T-helper 22 cell (primary cell): ENCODE measurements at places on chromosomes 16 and 17.

DNA sequence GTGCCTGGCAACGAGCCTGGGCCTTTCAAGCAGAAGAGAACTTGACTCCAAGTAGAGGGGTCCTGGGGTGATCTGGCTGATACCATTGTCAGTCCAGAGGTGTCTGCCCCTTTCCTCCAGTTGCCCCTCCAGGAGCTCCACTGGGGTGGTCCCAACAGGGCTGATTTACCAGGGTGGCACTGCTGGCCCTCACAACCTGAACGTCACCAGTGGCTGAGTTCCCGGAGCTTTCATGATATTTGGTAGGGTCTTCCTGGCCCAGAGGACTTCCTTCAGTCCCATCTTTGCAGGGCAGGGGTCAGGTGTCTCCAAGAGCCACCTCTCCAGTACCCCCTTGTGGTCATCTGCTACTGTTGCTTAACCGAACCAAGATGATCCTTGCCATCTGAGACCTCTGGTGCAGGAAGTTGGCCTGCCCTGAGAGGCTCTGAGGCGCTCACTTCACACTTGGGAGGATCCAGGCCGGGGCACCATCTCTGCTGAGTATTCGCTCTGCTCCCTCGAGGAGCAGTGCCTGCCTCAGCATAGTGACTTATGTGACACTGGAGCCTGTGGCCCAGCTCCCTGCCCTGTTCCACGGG is 3.5 kb downstream of the LIMD2 start:
- no peak for DNase-seq

GRCh38 chr17:30297715-30298114 is 6.0 kb upstream of the BLMH start:
- no peak for DNase-seq

- no peak for DNase-seq
These were observed 42.5 kb upstream of the BCO1 start for GRCh38 chr16:81195885-81196534.

- DNase-seq: no peak
These were observed 1.3 kb downstream of the MT1X start for GRCh38 chr16:56683424-56684172.

DNA sequence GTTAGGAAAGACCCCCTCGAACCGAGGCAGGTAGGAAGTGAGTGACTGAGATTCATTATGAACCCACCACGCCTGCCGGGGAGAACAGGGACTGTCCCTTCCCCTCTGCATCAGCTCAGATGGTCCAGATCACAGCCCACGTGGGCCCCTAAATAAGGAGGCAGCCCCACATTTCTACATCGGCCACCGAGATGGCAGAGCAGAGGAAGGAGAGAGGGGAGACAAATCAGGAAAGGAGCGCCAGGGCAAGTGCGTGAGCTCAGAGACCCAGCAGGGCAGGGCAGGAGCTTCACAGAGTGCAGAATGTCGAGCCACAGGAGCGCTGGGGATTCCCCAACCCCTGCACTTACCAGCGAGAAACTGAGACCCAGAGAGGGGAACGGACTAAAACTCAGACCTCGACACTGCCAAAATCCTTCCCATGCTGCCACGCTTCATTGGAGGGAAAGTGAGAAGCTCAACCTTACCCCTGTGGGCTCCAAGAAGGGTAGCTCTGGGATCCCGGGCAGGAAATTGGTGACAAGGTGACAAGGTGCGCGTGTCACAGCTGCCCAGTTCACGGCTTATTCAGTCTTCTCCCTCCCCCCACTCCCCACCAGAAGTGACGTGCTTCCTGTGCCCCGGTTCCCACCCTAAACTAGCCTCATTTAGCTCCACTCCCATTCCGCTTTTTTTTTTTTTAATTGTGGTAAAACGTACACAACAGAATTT is at the start of gene ICAM2:
Gene ICAM2, minus strand, starts transcription at position 578 of the 711 bp plus-strand sequence. CDS start 13,942 bp downstream, outside the sequence.
- peak; percentile 95 for DNase-seq

- no peak for DNase-seq
These were observed 49.8 kb downstream of the NFAT5 start for GRCh38 chr16:69615528-69615927.

GRCh38 chr16:22321340-22322001 is 24.3 kb downstream of the POLR3E start:
- DNase-seq: peak; percentile 41

DNA sequence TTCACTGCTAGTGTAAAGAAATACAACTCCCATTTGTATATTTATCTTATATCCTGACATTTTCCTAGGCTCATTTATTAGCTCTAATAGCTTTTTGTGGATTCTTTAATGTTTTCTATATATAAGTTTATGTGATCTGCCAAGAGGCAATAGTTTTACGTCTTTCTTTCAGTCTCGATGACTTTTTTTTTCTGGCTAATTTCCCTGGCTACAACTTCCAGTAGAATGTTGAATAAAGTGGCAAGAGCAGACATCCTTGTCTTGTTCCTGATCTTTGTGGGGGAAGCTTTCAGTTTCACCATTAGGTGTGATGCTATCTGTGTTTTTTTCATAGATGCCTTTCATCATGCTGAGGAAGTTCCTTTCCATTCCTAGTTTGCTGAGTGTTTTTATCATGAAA is 43.9 kb upstream of the ABCA3 start:
- DNase-seq: no peak

DNA sequence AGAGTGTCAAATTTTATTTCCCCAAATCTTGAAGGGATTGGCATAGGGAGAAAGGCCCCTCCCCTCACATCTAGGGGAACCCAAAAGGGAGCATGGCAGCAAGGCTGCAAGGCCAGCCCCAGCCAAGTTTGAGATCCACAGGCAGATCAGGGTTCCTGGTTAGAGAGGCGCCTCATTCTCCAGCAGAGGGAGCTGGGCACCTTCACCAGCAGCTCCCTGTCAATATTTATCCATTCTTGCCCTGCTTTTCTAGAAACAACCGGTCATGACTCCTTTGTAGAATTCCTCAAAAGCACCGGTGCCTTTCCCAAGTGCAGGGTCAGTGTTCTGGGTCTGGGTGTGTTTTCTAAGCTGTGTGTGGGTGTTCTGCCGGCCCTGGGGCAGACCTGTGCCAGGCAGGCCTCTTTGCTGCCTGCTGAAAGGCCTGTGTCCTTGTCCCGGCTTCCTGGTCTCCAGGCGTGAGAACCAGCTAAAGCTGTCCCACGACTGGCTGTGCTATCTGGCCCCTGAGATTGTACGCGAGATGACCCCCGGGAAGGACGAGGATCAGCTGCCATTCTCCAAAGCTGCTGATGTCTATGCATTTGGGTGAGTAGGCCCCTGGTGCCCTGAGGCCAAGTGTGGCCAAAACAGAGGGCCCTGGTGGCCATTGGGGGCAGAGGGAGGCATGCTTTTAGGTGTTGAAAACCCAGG is 21.2 kb upstream of the LGALS9 start:
- DNase-seq: no peak

DNA sequence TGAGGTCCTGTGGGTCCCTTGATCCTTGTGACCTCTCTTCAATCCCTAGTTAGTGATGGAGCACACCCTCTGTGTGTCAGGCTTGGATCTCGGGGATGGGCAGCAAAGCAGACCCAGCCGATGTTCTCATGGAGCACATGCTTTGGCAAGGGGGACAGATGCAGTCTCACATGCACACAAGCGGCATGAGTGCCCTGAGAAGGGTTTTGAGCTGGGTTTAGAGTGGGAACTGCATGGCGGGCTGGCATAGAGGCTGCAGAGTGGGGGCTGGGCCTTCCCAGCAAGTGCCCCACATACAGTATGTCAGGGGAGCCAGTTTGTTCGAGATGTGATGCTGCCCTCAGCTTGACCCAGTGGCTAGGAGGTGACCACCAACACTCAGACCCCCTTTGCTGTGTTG is 41.6 kb downstream of the B9D1 start:
- DNase-seq: no peak

DNA sequence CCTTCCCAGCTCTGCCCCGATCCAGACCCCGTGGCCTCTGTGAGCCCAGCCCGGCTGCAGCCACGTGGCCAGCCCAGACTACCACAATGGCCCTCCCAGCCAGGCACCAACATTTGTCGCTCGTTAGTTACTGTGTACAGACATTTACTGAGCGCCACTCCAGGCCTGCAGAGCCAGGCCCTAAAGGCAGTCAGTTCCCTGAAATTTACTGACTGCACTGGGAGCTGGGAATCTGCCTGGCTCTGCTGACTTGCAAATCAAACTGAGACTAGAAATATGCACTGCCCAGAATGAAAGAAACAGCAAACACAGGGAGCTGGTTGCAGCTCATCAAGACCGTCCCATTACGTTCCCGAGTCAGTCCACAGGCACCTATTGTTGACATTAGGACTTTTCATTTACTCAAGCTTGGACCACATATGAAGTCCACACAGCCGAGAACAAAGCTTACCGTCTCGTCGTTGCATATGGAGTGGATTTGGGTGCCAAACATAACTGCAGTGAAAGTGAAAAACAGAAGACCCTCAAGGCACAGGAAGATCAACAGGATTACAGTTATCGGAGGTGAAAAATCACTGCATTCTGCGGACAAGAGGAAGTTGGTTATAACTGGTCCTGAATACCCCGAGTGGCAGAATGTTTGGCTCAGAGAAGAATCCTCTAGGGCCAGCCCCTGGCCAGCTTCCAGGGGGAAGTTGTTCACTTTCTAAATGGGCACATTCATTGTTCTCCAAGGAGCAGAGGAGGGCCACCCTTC is 34.5 kb downstream of the ZDHHC7 start:
- no peak for DNase-seq

DNA sequence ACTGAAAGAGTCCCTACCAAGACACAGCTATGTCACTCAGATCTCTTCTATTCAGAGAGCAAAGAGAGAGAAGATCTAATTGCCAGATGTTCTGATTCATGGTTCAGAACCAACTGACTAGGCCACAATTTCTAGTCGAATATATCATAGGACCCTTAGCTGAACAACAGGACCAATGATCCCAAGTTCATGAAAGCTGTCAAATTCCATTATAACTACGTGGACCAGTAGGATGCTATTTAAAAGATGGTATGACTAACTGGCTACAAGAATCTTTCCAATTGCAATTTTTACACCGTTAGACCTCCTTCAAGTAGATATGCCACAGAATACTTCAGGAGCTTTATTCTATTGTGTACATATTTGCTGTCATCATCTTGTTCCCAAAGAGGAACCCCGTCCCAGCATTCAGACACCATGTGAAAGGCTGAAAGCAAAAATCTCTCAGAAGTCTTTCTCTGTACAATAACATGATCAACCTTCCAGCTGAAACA is 26.0 kb downstream of the DCUN1D3 start:
- no peak for DNase-seq

- no peak for DNase-seq
These were observed 358.7 kb upstream of the CA10 start for GRCh38 chr17:52517176-52517575.

DNA sequence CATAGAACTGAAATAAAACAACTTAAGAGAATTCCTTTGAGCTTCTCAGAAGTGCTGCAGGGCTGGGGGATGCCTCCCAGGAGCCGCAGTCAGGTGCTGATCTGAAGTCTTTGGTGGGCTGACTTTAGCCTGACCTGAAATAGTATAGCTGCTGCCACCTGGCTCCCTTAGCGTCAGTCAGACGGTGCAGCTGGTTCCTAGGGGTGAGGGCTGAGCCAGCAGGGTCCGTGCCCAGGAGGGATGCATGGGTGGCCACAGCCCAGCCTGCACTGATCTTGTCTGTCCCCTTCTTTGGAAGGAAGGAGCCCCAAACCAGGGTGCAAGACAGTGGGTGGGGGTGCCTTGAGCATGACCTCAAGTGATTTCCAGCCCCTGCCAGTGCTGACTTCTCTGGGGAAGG is 11.5 kb downstream of the MAPT start:
- DNase-seq: no peak

DNA sequence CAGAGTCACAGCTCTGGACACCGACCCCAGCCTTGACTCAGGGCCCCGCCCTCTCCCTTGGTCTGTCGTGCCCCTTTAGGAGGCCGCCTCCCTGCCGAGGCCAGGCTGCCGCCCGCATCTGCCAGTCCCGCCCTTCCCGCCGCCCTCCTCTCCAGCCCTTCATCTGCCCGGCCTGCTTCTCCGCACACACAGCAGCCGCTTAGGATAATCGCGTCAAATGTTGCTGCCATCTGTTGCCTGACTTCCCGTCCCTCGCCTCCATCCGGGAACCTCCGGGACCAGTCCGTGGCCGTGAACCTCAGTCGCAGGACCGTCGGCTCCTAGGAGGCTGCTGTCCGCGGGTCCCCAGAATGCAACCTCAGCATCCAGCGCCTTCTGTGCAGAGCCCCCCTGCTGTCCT is 11.9 kb downstream of the GSE1 start:
- DNase-seq: no peak

GRCh38 chr17:42967925-42968324 is 3.7 kb upstream of the AARSD1 start:
- DNase-seq: no peak

DNA sequence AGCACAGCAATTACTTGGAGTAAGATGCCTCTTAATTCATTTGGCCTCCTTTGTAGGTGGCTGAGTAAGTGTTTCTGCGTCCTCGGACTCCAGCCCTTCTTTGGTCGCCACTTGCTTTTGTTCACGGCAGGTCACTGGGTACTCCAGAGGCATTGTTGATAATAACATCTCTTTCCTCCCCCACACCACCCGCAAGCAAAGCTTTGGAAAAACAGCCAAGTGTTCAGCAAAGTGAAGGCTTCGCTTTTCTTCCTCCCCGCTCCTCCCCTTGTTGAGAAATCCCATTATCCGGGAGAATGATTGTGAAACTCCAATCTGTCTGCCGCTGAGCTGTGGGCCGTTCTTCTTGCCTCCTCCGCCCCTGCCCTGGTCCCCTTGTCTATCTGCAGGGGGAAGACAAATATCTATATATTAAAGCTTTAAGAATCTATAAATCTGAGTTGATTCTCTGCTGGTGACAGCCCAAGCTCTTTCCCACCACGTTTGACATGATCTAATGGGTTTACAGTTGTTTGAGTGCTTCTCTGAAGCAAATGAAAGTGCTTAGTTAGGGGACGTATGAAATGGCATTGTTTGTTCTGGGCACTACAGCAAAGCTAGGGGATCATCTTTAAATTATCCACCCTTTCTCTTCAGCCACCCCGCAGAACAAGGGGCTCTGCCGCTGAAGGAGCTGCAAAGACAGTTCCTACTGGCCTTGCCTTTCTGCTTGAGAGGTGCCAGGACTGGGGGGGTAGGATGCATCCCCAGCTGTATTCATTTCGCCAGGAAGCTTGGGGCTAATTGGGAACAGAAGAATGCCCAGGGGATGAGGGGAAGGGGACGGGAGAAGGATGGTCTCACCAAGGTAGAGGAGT is 167.1 kb downstream of the CCDC182 start:
- DNase-seq: no peak

- DNase-seq: peak; percentile 37
These were observed 10.2 kb upstream of the CENPT start for GRCh38 chr16:67857547-67858233.

GRCh38 chr16:51638339-51639135 is 487.5 kb upstream of the SALL1 start:
- no peak for DNase-seq

- DNase-seq: no peak
These were observed 760.1 kb downstream of the CDH11 start for GRCh38 chr16:64361753-64362152.

GRCh38 chr16:23587726-23588125 is 8.4 kb downstream of the NDUFAB1 start:
- DNase-seq: no peak

DNA sequence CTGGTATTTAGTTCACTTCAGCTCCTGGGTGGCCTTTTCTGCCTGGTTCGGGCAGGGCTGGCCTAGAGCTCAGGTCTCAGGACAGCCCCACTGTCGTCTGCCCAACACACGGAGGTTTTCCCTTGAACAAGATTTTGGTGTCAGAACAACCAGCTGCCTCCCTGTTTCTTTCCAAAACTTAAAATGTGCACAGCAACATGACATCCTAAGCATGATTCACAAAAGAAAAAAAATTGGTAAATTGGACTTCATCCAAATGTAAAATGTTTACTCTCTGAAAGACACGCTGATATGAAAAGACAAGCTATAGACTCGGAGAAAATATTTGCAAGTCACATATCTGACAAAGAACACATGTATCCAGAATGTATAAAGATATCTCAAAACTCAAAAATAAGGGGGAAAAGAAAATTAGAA is 197.8 kb upstream of the CHMP6 start:
- no peak for DNase-seq

- DNase-seq: no peak
These were observed 2.6 kb upstream of the LMF1 start for GRCh38 chr16:973366-973765.
